ENCODE measurements at places on chromosomes 5 and 9. TPM values are rescaled to one million over a fixed set of nuclear protein-coding genes. Genes with fewer than 3 reads are reported as not detected.

ACTBL2 gene
- under 0.01 TPM for total RNA-seq

LMX1B gene
- not detected for total RNA-seq

ZFP37 gene
- 0.97 TPM for total RNA-seq

TNPO1 gene
- 1,010 TPM for total RNA-seq

MOB3B gene
- not detected for total RNA-seq

FBXL7 gene
- 4.0 TPM for total RNA-seq

F2RL2 gene
- 0.65 TPM for total RNA-seq

HAVCR2 gene
- total RNA-seq: 0.15 TPM

NCBP1 gene
- total RNA-seq: 52.0 TPM

REEP2 gene
- 1.4 TPM for total RNA-seq

CNTFR gene
- total RNA-seq: not detected

C9 gene
- not detected for total RNA-seq

PCDHGB6 gene
- 0.97 TPM for total RNA-seq

C5 gene
- 2.3 TPM for total RNA-seq

SMIM15 gene
- 70.5 TPM for total RNA-seq

RABEPK gene
- total RNA-seq: 44.5 TPM

KCNIP1 gene
- not detected for total RNA-seq

WDR5 gene
- 29.9 TPM for total RNA-seq

DOK3 gene
- 3.6 TPM for total RNA-seq

CARTPT gene
- total RNA-seq: not detected

SLC23A1 gene
- not detected for total RNA-seq

TUBB4B gene
- 249 TPM for total RNA-seq

WWC1 gene
- total RNA-seq: 2.3 TPM

GABBR2 gene
- total RNA-seq: 0.61 TPM

CHMP5 gene
- total RNA-seq: 208 TPM

MELK gene
- 28.3 TPM for total RNA-seq

GRXCR2 gene
- not detected for total RNA-seq

ANXA2R gene
- total RNA-seq: 3.6 TPM

IL9 gene
- not detected for total RNA-seq

NXNL2 gene
- not detected for total RNA-seq

SLC6A19 gene
- not detected for total RNA-seq

NDST1 gene
- total RNA-seq: 23.1 TPM

CSF1R gene
- total RNA-seq: not detected

SCGB3A2 gene
- not detected for total RNA-seq

GZMA gene
- not detected for total RNA-seq

PHF24 gene
- total RNA-seq: not detected

UBLCP1 gene
- 17.5 TPM for total RNA-seq

KIF27 gene
- 4.1 TPM for total RNA-seq

JAKMIP2 gene
- total RNA-seq: not detected

IL5 gene
- total RNA-seq: not detected
